ENCODE measurements at places on chromosomes 2 and 18.

GRCh38 chr2:170369894-170370293 is 191.9 kb downstream of the MYO3B start:
- peak; percentile 23 for DNase-seq

GRCh38 chr18:61471942-61472341 is 138.7 kb downstream of the CDH20 start:
- DNase-seq: no peak

DNA sequence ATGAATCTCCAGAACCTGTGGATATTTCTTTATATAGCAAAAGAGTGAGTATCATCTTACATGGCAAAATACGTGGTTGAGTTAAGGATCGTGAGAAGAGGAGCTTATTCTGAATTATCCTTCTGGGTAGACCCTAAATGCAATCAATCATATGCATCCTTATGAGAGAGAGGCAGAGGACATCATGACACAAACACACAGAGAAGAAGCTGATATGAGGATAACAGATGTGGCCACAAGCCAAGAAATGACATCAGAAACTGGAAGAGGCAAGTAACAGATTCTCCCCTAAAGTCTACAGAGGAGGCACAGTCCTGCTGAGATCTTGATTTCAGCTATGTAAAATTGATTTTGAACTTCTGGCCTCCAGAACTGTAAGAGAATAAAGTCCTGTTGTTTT is 730.2 kb upstream of the ZNF804A start:
- DNase-seq: no peak

DNA sequence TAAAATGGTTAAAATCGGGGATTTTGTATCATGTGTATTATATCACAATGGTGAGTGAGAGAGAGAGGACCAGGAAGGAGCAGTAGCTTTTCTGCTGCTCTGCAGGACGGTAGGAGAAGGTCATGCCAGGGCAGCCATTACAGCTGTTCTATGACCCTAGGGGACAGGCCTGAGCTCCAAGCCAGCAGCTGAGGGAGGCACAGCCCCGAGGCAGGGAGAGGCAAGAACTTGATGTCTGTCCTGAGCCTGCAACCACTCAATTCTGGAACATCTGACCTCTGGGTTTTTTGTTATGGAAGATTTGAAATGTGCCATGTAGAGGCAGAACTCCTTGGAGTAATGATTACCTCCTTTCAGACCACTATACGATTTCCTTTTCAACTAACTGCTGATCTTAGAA is 135.8 kb upstream of the SH3BP4 start:
- DNase-seq: no peak

DNA sequence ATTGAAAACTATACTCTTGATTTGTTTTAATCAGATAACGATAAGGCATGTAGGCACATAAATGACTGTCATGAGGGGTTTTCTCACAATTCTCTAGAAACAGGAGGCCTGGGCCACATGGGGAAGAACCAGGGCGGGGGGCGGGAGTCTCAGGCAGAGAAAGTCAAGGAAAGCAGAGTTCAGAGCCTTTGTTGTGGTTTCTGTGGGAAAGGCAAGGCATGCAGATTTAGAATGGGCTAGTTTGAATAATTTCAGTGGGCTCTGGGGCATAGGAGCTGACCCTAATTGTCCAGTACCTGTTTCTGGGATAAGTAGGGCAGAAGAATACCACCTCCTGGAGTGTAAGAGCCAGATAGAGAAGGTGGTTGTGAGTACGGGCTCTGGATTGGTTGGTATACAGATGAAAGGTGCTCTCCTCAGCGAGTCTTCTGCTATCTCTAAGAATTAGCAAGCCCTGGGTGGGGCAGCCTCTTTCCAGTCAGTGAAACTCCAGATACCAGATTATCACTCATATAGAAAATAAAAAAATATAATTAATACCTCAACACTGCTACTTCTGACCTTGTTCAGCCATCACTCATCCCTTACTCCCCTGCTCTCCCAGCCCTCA is 41.5 kb upstream of the CYRIA start:
- no peak for DNase-seq

DNA sequence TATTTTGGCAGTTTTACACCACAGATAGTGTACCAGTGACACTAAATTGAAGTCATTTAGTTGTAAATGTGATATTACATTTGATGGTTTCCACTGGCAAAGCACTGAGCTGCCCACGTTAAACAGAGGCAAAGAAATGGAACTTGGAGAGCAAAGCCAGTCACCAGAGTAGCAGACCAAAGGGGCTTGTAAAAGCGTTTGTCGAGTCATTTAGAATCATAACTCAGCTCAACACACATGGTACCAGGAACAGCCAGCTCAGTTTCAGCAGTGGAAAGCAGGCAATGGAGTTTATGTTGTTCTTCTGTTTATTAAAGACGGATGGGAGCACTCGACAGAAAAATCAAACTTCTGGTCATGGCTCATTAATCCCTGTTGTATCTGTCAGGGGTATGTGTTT is 91.2 kb downstream of the POU3F3 start:
- no peak for DNase-seq

GRCh38 chr2:127355407-127356008 is 32.3 kb downstream of the MAP3K2 start:
- DNase-seq: peak; percentile 50

DNA sequence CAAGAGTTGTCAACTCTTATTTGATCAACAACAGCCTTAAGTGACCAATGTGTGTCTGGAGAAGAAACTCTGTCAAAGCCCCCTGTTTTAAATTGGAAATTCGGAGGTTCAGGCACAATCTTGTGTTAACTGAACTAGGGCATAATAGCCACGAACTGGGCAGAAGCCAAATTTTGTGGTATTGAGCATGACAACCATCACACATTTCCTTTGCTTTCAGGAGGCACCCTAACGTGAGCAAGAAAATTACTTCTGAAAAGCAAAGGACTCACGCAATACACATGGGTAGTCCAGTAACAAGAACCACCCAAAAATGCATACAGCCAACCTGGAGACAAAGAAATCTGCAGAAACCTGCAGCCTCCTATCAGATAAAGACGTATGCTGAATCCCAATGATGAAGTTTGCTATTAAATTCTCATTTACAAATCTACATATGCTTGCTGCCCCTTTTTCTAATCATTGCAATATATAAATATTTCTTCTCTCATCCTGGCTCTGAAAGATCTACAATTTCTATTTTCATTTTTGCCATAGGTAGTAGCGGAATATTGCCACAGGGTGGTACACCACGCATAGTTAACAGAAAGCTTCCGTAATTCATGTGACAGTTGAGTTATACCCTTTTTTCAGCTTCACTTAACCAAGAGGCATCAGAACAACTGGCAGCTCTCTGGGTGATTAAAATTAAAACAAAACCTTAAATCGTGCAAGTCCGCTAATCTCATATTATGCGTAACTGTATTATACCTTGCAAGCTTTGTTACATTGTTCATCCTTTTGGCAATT is 495.8 kb downstream of the NRXN1 start:
- DNase-seq: peak; percentile 43

GRCh38 chr18:36780748-36781147 is 48.1 kb downstream of the TPGS2 start:
- no peak for DNase-seq

- DNase-seq: no peak
These were observed 36.8 kb downstream of the STON1 start for GRCh38 chr2:48566592-48567310.

DNA sequence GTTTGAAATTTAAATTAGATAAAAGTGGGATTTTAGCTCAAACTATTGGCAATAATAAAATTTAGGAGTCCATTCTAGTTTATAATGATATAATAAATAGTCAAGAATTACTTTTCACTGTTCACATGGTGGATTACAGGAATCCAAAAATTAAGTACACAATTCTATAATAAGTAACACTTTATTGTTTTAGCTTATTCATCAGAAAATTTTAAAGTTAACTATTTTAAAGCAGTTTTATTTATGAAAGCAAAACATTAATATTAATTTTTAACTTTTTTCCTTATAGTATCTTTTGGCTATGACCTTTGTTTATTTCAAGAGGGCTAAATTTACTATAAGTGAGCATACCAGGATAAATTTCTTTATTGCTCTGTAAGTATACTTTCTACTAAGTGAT is 11.4 kb downstream of the SPDYA start:
- DNase-seq: no peak

DNA sequence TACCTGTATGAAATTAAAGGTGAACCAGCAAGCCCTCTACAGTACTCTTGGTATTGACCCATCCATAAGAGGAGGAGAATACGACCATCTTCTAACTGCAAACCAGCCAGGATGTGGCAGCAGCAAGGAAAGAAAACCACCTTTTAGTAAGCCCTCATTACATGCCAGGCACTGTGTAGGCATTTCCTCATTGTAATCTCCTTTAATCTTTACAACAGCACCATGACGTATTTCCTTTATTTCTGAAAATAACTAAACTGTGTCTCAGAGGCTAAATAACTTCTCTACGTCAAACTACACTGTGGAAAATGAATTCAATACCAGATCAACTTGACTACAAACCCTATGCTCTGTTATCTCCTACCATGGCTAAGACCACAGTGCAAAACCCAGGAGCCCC is 18.2 kb downstream of the WDR35 start:
- DNase-seq: no peak

GRCh38 chr2:98084151-98084868 is 2.7 kb upstream of the VWA3B start:
- DNase-seq: no peak

- DNase-seq: no peak
These were observed 86.5 kb downstream of the CDCA7 start for GRCh38 chr2:173441222-173441621.

DNA sequence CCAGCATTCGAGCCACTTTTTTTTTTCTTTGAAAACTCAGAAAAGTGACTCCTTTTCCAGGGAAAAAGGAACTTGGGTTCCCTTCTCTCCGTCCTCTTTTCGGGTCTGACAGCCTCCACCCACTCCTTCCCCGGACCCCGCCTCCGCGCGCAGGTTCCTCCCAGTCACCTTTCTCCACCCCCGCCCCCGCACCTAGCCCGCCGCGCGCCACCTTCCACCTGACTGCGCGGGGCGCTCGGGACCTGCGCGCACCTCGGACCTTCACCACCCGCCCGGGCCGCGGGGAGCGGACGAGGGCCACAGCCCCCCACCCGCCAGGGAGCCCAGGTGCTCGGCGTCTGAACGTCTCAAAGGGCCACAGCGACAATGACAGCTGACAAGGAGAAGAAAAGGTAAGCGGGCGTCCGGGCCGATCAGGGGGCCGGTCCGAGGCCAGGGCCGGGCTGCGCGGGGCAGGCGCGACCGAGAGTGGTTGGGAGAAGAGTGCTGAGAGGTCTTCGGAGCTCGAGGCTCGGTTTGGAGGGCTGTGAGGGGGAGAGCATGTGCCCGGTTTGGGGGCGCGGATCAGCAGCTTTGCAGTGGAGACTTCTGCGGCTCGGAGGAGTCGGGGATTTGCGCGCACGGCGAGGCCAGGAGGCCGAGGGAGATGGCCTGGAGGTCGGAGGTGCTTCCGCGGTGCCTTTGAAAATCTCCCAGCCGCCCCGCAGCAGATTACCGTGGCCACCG is 502 bp downstream of the EPAS1 start:
- DNase-seq: peak; percentile 84

GRCh38 chr2:238785528-238785860 is 62.4 kb upstream of the TWIST2 start:
- no peak for DNase-seq

GRCh38 chr2:96111823-96112500 is 4.4 kb downstream of the ADRA2B start:
- DNase-seq: no peak

GRCh38 chr2:85656468-85656867 is 11.5 kb downstream of the SFTPB start:
- no peak for DNase-seq

DNA sequence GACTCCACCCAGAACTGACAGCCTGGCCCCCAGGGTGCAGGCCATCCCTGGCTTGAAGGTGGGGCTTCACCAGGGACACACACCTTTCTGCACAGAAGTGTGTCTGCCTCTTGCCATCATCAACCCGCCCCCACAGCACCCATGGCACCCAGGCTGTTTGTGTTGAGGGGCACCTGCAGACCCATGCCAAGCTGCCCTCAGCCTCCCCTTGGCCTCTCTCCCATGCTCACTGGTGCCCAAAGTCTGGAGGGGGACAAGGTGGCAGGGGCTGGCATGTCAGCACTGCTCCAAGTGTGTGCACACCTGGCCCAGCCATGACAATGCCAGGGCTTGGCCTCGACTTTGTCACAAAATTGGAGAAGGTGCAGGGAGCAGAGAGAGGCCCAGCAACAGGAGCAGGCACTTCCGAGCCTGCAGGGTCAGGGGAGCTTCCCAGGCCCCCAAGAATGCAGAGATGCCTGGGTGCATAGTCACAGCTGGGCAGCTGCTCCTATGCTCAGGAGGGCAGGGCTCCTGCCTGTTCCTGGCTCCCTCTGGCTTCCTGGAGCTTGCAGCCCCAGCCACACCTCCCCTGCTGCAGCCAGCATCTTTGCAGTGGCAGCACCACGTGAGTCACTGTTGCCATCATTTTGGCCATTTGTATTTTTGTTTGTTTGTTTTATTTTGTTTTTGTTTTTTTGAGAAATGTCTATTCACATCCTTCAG is 280.6 kb upstream of the UBE2E3 start:
- DNase-seq: no peak

- no peak for DNase-seq
These were observed 17.3 kb upstream of the SPP2 start for GRCh38 chr2:234033174-234033573.

GRCh38 chr2:101463421-101463820 is 11.5 kb downstream of the RFX8 start:
- no peak for DNase-seq

DNA sequence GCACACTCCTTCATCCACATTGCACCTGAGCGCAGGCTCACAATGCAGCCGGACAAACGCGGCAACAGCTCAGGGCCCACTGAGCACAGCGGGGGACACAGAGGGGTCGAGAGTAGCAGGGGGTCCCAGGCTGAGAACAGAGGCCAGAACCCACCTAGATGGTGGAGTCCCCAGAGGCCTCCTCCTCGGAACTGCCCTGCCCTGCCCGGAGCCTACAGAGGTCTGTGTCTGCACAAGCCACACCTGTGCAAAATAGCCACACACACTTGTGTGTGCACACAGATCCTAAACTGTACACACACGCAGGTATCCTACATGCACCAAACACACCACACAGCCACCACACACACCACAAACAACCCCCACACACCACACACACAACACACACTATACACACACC is 72.8 kb downstream of the TMEM18 start:
- no peak for DNase-seq

- no peak for DNase-seq
These were observed 36.3 kb downstream of the YWHAQ start for GRCh38 chr2:9594366-9595054.

DNA sequence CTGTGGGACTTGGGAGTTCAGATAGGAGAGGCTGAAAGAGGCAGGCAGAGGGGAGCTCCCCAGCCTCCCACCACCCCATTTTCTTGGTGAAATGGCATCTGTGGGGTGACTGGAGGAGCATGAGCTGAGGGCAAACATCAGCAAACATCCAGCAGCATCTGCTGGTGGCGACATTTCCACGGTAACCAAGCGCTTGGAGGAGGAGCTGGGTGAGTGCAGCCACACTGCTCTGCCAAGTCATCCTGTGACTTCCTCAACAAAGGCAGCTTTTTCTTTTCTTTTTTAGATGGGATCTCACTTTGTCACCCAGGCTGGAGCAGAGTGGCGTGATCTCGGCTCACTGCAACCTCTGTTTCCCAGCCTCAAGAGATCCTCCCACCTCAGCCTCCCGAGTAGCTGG is 5.6 kb downstream of the TXNL4A start:
- DNase-seq: peak; percentile 26
